Activated CD8-positive, alpha-beta memory T cell treated with anti-CD3 and anti-CD28 coated beads for 48 hours (primary cell): ENCODE measurements at places on chromosomes 1 and 21.

DNA sequence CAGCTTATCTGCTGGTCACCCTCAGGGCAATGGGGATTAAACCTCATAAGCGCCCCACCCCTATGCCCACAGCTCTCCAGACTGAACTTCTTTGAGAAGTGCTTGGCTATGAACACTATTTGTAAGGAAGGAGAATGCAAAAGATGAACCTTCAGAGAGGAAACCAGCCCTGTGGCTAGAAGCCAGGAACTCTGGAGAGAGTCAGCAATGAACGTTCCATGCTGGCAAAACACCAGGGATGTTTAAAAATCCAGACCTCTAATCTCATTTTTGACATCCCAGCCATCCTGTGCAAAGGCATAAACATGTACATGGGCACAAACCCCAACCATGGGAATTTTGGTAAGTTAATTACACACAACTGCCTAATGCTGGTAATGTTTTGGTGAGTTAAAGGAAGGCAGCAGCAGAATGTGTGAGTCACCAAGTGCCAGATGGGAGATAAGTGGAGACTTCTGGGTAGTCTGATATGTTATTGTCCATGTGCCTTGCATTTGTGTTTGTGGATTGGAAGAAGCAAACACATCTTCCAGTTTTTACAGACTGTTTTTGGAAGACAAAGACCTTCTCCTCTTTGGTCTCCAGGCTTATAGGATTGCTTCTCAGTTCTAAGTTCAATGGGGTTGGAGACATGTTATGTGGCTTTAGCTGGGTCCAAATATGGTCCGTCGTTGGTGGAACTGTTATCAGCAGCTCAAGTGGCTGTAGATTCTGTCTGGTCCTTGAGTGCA, 174.1 kb upstream of the ETV3 start:
- no peak for DNase-seq

GRCh38 chr1:215474940-215475339, 92.2 kb upstream of the KCTD3 start:
- DNase-seq: no peak

DNA sequence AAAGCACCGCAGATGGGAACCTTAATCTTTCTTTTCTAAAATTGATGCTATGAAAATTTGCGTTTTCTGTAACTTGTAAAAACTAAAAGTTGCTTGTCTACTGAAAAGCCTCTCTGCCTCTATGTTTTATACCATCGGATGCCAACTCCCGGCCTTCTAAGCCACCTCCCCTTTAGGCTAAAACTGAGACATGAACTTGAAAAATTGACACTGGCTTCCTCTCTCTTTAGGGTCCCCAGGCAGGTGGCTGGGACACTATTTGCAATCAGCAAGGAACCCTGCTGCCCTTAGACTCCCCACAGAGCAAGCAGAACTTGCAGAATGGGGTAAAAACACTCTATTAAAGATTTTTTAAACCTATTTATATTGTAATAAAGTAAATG, 151.1 kb upstream of the CAMK1G start:
- no peak for DNase-seq

- DNase-seq: no peak
Measured at GRCh38 chr21:37208056-37208721, 58.9 kb downstream of the VPS26C start.

DNA sequence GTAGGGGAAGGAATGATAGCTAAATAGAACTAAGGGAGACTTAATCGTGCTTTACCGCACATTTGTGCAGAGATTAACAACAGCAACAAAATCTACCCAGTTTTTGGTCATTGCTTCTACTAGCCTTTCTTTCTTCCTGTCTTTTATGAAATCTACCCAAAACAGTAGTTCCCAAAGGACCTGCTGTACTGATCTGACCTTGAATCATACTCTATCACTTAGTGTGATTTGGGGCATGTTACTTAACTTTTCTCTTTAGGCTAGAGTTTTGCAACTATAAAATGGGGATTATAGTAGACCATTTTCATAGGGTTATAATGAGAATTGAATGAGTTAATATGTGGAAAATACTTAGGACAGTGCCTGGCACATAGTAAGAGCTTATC, 30.5 kb upstream of the MACF1 start:
- DNase-seq: no peak

GRCh38 chr1:182304218-182304617, 87.4 kb downstream of the GLUL start:
- no peak for DNase-seq

GRCh38 chr1:84877592-84877991, 15.4 kb downstream of the LPAR3 start:
- no peak for DNase-seq

DNA sequence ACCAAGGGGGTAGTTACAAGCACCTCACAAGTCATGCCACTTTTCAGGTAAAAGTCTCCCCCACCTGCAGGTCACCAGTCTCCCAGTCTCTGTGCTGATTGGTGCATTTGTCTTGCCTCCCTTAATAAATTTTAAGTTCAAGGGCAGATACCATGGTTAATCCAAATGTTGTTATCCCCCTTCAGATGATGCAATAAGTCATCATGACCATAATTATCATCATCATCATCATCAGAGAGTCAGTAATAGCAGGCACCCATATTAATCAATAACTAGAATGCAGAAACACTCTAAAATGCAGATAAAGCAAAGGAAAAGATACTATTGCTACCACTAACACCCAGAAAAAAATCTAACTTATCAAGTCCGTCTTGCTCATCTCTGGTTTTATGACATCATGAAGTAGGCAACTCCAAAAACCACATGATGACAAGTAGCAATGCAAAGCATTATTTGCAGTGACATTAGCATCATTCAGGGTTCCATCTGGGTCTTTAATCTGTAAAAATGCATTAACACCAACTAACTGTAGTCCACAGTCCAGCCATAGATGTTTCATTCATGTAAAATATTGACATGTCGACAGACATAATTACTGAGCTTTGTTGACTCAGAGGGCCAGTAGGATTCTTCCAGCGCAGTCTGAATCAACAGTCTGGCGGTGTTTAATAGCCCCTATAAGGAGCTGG, 492.0 kb upstream of the RUNX1 start:
- DNase-seq: no peak

GRCh38 chr1:51669272-51669671, 52.4 kb downstream of the OSBPL9 start:
- no peak for DNase-seq
